ENCODE measurements at places on chromosomes 16 and 17.

DNA sequence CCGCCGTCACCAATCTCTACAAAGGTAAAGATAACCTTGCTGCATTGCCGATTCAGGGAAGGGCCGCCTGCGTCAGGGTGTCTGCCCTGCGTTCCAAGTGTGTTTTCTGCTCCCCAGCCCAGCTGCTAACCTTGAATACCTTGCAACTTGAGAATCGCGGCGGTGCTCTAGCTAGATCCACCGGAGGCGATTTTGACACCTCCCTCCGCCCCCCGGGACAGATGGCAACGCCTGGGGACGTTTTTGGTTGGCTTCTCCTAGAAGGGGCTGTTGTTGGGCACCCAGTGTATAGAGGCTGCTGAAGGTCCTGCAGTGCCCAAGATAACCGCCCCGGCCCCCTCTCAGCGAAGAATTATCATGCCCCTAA lies 1.5 kb downstream of the HAPSTR1 start:
- DNase-seq, result no peak

DNA sequence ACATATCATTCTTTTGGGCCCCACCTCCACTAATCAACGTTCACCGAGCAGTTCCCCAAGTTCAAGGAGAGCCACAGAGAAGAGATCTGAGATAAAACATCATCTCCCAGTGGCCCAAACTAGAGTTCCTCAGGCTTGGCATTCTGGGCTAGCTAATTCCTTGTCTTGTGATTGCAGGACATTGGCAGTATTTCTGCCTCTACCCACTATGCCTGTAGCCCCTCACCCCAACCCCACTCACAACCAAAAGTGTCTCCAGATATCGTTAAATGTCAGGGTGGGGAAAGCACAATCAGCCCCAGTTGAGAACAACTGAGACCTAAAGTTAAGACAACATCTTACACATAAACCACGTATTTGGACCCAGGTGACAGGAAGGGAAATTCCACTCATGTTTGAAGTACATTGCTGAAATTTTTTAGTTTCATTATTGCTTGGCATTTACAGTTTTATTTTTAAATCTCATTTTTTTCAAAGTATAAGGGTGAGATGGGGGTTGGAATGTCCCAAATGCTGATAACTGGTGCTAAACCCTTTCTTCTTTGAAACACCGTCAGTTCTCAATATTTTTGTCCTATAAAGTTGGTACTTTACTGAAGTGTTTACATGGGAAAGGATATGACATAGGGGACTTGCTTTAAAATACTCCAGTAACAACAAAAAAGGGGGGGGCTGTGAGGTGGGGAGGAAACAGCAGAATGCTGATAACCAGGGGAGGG lies 13.6 kb downstream of the ZC3H7A start:
- peak; percentile 87 for DNase-seq

- no peak for DNase-seq
Observed at GRCh38 chr16:54506741-54507500, 220.3 kb upstream of the IRX3 start.

GRCh38 chr16:591892-592517 lies 2.1 kb downstream of the RAB40C start:
- DNase-seq, result no peak

- no peak for DNase-seq
Observed at GRCh38 chr17:60525328-60525684, 736 bp downstream of the APPBP2 start.

GRCh38 chr16:31006086-31006385 lies 4.4 kb downstream of the STX1B start:
- DNase-seq, result no peak

GRCh38 chr17:41771389-41772206 lies 14.9 kb downstream of the JUP start:
- no peak for DNase-seq

DNA sequence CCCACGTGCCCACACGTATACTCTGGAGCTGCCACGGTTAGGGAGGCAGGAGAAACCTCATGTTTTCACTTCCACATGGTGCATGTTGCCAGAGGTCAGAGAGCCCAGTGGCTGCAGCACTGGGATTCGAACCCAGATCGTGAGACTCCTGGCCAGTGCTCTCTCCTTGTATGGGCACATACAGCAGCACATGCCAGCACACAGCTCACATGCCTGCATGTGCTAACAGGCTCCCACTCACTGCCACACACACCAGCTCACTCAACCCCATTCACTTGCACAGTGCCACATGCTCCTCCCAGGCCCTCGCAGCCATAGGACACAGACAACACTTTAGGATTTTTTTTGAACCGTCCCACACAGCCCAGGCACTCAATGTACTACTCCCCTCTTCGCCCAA lies 49.5 kb upstream of the MRPS23 start:
- no peak for DNase-seq

DNA sequence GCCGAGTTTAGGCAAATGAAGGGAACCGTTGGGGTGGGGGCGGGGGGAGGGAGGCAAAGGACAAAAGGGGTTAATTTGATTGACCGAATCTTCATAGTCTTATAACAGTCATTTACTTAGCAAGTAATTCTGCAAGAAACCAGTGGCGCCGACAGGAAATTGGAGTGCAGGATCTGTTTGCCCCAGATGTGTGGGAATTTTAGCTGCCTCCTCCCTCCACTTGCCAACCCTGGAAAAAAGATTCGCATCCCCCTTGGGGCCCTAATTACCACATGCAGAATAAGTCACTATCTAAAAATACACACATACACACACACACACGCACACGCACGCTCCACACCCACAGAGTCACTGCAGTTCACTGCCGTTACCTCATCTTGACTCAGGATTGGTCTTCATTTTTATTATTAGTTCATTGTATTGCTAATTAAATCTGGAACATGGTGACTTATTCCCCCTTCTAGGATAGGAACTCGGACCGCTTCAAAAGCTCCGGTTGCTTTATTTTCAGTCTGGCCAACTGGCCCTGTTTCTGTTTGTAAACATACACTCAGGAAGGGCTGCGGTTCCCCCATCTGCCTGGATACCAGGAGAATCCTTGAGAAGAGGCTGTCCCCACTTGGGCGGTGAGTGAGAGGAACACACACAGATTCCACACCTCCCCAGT lies 241.6 kb upstream of the SALL1 start:
- no peak for DNase-seq

DNA sequence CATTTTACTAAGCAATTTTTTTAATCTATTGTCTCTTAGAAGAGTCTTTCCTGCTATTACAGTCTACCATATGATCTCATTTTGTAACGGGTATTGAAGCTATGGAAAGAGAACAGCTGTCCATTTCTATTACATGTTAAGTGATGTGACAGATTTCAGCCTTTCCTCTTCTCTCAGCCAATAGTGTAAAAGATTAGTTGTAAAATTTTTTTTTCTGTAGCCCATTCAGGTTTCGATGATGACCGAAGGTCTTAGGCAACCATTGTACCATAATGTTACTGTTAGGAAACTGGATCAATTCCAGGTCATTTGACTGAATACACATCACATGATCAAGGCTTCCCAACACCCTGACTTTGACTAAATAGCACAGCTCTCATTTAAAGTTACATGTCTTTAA lies 147.6 kb upstream of the HLF start:
- DNase-seq, result no peak

DNA sequence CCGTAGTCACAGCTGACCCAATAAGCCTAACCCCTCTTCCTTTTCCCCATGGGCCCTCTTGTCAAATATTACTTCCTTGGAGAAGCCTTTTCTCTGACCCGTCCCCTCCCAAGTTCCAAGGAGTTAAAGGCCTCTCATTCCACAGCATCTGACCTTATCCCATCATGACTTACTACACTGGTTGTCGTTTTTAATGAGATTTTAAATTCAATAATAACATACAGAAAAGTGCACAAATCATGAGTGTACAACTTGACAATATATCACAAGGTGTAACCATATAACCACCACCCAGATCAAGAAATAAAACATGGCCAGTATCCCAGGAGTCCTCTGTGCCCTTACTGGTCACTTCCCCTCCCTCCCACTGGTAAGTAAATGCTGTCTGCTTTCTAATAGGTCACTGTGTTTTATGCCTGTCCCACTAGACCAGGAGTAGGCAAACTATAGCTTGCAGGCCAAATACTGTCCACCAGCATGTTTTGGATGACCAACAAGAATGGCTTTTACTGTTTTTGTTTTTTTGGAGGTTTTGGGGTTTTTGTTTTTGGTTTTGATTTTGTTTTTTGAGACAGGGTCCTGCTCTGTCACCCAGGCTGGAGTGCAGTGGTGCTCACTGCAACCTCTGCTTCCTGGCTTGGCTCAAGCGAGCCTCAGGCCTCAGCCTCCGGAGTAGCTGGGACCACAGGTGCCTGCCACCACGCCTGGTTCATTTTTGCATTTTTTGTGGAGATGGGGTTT lies 1.2 kb upstream of the FDXR start:
- no peak for DNase-seq

DNA sequence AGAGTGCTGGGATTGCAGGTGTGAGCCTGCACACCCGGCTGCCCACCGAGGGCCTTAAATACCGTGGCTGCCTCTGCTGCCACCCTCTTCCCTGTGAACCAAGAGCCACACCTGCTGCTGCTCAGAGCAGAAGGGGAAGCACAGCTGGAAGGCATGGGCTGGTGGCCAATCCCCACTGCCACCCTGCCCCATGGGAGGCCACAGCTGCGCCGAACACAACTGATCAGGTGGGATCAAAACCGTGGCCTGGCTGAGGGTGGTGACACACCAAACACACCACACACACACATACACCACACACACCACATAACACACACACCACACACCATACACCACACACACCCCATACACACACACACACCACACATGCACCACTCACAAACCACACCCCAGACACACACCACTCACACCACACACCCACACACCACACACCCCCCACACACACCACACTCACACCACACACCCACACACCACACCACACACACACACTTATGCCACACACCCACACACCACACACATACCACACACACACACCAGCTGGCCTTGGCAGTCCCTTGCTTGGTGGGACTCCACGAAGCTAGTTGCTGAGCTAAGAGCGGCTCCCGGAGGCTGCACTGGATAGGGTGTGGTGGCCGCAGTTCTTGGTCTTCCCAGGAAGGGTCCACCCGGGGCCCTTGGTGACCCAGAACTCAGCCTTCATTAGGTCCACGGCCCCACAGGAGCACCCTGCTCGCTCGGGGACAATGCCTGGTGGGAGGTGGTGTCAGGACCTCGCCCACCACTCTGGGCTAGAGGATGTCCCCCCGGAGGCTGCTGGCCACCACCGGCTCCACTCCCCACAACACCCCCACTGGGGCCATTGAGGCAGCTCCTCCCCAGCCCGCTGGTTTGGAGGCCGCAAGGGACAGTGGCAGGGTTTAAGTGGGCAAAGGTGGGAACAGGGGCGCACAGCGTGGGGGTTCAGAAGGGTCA lies 14.9 kb downstream of the CEP131 start:
- DNase-seq, result no peak
